ENCODE measurements at places on chromosomes 7 and 10.

GRCh38 chr10:45438466-45439090 is 64.6 kb downstream of the ALOX5 start:
- DNase-seq: no peak

DNA sequence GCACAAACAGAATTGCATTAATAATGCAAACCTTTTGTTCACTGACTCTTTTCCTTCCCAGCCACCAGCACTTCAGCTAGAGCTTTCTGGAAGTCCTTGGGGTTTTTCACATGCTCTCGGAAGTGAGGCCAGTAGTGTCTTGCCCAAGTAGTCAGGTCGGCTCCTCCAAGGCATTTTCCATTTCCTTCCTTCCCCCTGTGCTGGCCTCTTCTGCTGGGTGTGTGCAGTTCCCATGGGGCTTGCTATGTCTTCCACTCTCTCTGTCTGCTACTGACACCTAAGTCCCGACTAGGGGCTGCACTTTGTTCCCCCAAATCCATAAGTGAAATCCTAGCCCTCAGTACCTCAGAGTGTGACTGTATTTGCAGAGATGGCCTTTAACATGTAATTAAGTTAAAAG is 175.6 kb upstream of the BMPER start:
- DNase-seq: no peak

- no peak for DNase-seq
Observed at GRCh38 chr7:140506788-140507464, 27.6 kb upstream of the MKRN1 start.

GRCh38 chr7:84291756-84292155 is 97.2 kb upstream of the SEMA3A start:
- no peak for DNase-seq

DNA sequence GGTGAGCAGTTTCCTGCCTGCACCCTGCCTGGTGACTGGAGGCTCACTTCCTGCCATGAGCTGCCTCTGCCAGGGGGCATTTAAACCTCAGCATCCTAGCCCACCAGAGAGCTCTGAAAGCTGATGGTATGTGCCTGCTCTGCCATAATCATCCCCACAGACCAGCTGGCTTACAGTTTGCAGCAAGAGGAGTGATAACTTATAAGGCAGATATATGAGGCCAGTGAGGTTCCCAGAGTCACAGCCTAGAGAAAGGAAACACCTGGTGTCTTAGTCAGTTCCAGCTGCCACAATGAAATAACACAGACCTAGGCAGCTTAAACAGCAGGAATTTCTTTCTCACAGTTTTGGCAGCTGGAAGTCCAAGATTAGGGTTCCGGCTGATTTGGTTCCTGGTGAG is 232.0 kb downstream of the PAXIP1 start:
- no peak for DNase-seq

- DNase-seq: no peak
Observed at GRCh38 chr10:89853781-89854191, 152.4 kb downstream of the KIF20B start.

- DNase-seq: no peak
Observed at GRCh38 chr10:132784866-132785722, 853 bp downstream of the NKX6-2 start.

DNA sequence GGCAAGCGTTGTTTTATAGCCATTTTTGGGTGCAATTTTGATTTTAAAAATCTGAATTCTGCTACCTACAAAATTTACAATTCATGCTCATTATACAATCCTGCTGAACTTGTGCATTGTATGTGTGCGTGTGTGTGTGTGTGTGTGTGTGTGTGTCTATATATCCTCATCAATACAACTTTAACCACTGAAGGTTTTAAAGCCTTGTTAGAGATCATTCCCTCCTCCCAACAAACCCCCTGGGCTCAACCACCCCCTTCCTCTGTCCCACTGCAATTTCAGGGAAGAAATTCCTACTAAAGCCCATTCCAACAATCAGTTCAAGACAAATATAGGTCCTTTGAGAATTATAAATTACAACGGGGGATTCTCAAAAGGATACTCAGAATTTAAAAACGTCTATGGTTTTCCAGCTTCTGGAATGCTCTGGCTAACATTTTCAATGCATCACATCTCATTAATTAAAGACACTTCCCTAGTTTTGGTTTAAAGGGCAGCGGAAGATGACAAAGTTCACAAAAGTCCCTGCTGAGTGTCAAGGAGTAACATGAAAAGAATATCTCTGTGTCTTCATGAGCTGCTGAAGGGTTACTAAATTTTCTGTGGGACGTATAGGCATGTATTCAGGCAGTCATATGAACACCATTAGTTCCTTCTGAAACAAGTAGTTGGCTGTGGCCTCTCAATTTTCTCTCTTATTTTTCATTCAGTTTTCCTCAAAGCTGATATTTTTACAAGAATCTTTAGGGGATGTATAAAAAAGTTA is 889 bp upstream of the SEMA3A start:
- DNase-seq: no peak

GRCh38 chr7:49112222-49112621 is 187.9 kb downstream of the CDC14C start:
- no peak for DNase-seq

DNA sequence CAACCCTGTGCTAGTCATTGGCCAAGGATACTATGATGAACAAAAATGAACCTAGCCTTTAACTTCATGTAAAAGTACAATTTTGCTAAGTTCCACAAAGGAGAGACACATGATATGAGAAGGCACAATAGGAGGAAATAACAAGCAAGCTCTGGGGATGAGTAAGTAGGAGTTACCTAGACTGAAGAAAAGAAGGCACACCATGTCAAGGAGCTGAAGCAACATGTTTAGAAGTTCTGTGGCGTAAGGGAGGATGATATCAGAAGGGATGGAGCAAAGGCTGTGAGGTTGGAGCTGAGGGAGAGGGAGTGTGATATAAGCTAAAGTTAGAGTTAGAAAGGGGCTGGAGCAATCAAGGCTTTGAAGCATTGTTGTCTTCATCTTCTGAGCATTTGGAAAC is 25.6 kb downstream of the KIFBP start:
- DNase-seq: no peak

- DNase-seq: no peak
Observed at GRCh38 chr10:69962746-69963135, 89.9 kb upstream of the MACROH2A2 start.

- no peak for DNase-seq
Observed at GRCh38 chr10:90920986-90921666, at the start of gene ANKRD1. Gene ANKRD1, minus strand, starts transcription at chr10:90921087. Its CDS starts 60 bp downstream, at chr10:90921027.

- no peak for DNase-seq
Observed at GRCh38 chr7:79604841-79605240, 151.4 kb upstream of the MAGI2 start.

- no peak for DNase-seq
Observed at GRCh38 chr7:152145853-152146466, 120.5 kb downstream of the GALNT11 start.

DNA sequence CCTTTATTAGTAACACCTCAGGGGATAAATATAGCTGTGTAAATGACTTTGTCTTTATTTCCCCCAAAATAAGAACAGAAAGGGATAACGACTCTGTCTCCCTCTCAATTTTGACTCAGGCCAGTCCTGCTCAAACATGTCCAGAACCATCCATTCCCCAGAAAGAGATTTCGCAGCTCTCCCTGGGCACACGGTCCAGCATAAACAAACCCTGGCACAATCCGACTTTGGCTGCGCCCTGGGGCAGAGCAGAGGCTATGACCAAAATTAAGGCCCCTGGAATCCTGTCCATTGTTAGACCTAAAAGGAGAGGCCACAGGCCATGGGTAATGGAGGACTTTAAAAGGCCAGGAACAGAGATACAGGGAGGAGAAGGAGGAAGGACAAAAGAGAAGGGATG is 99.1 kb downstream of the PRPF18 start:
- no peak for DNase-seq

- DNase-seq: no peak
Observed at GRCh38 chr10:49021685-49022084, 82.0 kb upstream of the LRRC18 start.

GRCh38 chr10:17989908-17990767 is 38.4 kb downstream of the SLC39A12 start:
- no peak for DNase-seq

DNA sequence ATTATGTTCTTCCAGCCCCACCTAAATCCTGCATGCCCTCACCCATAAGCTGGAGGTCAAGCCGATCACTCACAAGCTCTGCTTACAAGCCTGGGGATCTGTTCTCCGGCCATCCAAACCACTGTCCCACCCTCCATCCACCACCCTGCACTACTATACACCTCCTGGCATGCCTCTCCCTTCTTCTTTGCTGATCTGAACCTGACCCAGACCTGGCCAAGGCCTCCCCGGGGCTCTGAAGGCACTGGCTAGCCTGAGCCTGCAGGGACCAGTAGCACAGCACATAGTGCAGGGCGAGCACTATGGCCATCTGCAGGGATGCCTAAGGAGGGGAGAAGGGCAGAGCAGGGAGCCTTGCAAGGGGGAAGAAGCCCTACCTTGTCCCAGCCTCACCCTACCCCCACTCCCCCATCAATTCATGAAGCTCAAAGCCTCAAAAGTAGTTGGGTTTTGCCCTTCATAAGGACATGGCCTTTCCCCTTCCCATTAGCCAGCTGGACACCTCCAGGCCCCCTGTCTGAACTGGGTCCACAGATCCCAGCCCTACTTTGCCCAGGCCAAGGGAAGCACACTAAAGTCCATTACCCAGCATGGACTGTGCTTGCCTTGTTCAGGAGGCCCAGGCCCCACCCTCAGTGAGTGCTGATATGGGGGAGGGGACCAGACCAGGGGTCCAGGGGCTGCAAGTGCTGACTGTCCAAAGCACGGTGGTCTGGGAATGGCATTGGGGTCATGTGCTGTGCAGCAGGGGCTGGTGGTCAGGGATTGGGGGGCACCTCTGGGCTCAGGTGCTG is 29.6 kb downstream of the CHAT start:
- no peak for DNase-seq

- DNase-seq: no peak
Observed at GRCh38 chr7:32564542-32564941, 69.3 kb downstream of the AVL9 start.

- DNase-seq: no peak
Observed at GRCh38 chr7:77238703-77239136, 39.1 kb upstream of the FGL2 start.

- DNase-seq: no peak
Observed at GRCh38 chr10:120429395-120429794, 27.6 kb upstream of the PLPP4 start.

GRCh38 chr7:158167373-158167772 is 420.2 kb downstream of the PTPRN2 start:
- no peak for DNase-seq

DNA sequence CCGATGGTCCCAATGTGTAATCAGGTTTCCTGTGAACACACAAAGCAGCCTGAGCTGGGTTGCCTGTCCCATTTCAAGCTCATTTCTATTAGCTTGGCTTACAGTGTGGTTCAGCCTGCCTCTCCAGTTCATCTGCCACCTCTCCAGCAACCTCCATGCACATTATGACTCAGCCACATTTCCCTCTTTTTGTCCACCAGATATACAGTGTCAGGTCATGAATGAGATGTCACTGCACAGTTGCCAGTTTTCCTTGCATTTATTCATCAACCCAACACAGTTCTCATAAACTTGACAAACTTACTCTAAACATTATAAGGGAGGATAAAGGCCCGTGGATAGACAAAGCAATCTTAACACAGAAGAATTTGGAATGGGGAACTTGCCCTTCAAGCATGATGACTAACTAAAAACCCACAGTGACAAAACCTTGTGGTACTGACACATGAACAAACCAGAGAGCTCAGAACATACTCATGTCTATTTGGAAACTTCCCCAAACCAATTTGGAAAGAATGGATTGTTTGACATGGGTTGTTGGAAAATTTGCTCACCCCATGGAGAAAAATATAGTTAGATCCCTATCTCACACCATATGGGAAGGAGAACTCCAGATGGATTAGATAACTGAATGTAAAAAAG is 2.5 kb upstream of the CFAP58 start:
- no peak for DNase-seq

DNA sequence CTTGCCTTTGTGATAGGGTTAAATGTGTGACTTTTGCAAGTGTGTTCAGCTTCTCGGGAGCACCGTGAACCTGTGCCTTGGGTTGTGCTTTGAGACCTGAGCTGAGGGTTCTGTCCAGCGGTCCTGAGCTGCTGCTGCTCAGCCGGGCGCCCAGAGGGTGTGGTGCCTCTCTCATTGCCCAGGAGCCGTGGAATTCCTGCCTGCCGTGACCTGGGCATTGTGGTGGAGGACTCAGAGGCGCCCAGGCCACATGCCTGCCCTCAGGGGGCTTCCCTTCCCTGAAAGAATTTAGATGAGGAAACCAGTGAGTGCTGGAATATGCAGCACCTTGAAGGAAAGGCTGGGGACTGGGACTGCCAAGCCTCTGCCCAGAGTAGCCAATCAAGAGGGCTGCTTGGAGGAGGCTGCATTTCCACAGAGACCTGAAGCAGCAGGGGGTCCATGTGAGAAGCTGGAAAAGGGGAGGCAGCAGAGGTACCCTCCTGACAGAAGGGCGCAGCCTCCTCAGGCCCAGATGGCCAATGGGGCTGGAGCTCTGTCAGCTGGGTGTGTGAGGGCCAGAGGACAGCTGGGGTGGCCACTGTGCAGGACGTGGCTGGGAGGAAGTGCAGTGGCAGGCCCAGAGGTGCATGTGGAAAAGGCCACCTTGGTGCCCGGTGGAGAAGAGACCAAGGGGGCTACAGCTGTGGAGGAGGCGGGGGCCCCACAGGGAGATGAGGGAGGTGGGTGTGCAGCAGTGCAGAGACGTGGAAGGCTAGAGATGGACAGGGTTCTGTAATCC is 107.3 kb downstream of the NKX6-2 start:
- no peak for DNase-seq

GRCh38 chr10:59976909-59977308 is 70.6 kb upstream of the CCDC6 start:
- DNase-seq: no peak

DNA sequence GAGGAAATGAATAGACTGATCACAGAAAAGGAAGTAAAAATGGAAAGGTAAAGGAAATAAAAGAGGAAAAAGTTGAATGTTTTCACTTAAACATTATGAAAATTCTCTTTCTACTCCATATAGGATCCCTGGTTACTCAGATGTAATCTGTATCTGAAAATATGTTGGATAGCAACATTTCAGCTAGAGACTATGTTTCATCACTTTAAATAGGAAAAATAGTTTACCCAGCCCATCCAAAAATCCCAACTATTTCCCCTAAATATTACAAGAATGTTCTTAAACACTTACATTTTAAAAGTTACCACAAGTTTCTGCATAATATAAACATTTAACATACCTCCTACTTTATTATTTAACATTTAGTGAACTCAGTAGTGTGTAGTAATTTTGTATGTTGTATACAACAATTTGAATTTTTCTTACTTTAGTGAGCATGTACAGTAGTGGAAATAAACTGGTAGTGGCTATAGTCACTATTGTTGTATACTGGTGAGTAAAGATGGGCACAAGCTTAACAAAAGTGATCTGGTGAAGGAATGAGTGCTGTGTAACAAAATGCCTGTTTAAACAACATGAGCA is 27.1 kb downstream of the SLF2 start:
- DNase-seq: no peak

DNA sequence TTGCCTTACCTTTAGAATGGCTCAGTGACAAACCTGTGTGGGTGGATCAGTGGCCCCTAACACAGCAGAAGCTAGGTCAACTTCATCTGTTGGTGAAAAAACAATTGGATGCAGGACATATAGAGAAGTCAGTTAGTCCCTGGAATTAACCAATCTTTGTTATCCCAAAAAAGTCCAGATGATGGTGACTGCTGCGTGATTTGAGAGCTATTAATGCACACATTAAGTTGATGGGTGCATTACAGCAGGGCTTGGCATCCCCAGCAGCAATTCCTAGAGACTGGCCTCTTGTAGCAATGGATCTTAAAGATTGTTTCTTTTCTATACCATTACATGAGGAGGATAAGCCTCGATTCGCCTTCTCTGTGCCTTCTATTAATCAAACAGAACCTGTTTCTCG is 33.3 kb downstream of the OR13A1 start:
- no peak for DNase-seq
